ENCODE measurements at places on chromosomes 13 and 19.
A peak's percentile ranks its signal among the peaks of the same experiment; 100 is the strongest.

DNA sequence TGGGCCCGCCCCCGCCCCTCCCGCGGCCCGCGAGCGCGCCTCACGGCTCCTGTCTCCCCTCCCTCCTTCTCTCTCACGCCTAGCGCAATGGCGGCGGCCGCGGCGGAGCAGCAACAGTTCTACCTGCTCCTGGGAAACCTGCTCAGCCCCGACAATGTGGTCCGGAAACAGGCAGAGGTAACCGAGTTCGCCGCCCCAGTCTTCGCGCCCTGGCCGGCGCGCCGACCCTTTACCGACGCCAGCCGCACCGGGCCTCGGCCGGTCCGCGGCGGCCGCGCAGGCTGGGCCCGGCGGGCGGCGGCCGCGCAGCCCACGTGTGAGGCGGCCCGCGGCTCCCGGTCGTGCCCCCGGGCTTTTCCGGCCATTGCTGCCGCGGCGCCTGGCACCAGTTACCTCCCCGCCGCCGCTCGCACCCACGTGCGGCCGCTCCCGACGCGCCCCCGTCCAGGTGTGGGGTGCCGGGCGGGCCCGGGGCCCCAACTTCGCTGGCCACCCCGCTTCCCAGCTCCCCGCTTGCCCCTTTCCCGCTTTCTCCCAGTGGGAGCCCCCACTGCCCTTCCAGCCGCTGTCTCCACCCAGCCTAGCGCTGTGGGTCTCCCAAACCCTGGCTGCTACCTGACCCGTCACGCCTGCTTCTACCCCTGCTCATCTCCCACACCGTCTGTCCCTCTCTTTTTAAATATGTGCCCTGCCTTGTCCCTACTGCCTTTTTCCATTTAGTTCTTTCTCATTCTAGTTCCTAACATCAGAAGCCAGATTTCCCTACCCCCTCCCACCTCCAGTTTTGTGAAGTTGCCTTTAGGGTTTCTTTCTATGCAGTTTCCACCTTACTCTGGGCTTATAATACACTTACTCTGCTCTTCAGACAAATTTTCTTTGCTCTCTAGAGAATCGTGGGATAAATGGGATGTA lies 23.4 kb downstream of the IPO5 start:
- no peak for DNase-seq

GRCh38 chr19:47190167-47190727 lies 40.8 kb downstream of the BBC3 start:
- DNase-seq: no peak

GRCh38 chr13:53241891-53242348 lies 213.3 kb downstream of the OLFM4 start:
- no peak for DNase-seq

DNA sequence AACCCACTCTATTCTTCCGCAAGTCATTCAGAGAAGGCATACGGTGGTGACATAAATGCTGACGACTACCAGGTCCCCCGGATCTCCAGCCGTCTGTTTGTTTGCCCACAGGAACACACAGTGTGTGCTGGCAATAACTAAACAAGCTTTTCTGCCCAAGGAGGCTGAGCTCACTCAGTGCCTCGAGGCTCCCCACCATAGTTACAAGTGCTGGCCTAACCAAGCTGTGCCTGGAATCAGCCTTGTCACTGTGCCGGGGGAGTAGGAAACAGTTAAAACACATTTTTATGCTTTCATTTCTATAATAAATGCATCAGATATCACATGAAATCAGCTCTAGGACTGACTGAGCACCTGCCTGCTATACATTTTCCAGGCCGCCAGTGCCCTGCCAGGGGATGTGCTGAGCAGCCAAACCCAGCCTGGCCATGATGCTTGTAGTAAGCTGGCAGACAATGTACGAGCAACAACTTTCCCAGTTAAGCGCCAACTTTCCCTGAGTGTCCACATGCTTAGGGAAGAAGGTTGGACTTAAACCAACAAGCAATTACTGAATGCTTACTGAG lies 28.1 kb downstream of the BRD4 start:
- DNase-seq: no peak

DNA sequence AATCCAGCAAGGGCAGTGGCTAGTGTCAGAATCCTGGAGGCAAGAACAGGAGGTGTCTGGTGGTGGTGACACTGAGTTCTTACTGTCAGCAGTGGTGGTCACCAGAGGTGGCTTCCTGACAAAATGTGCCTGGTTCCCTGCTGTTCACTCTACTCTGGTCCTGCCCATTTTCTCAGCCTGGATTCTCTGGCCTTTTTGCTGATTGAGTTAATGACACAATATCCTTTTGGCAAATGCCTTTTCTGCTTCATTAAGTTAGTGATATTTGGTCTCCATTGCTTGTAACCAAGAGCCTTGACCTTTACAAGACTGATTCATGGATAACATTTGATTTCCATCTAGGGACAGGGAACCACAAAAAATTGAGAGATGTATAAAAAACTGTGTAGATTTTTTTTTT lies 51.1 kb downstream of the RFC3 start:
- DNase-seq: no peak

DNA sequence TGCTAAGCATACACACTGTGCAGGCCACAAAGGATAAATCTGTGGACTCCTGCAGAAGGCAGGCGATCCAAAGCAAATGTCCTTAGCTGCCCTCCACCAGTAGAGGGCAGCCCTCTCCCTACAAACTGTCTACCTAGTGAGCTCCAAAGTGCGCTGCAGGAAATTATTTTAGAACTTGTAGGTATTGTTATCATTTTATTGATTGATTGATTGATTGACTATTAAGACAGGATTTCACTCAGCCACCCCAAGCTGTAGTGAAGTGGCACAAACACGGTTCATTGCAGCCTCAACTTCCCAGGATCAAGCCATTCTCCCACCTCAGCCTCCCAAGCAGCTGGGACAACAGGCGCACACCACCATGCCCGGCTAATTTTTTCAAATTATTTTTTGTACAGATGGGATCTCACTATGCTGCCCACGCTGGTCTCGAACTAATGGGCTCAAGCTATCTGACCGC lies 37.3 kb downstream of the RNF6 start:
- peak; percentile 75 for DNase-seq

DNA sequence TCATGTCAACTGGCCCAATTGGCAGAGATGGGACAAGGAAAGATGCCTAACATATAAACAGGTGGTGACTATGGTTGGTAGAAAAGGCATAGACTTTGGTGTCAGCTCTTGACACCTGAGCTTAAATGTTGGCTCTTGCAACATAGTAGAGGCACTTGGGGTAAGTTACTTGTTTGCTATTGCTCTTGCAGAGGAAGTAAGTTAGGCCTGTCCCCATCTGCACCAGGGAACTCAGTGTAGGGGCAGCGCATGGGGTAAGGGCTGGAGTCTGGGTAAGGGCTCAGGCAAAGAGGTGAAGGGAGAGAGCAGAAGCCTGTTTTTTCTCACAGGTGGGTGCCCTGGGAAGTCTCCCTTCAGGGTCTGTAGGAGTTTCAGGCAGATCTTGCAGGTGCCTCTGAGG lies 27.6 kb downstream of the ERICH6B start:
- no peak for DNase-seq

GRCh38 chr19:1132552-1133383 lies 29.0 kb downstream of the GPX4 start:
- DNase-seq: no peak

DNA sequence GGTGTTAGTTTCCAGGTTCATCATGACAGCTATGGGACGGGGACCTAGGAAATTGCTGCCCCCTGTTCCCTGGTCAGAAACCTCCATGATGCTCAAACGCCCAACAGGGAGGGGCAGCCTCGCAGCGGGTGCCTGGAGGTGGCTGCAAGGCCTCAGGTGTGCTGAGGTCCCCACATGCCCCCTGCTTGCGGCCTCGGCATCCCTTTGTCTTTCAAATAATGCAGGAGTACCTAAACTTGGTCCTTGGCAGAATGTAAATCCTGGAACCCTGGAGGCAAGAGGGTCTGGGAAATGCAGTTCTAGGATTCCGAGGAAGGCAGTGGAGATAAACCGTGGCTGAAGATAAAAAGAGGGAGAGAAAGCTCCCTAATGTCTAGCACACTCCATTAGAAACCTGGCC lies 52.4 kb downstream of the SKA3 start:
- no peak for DNase-seq

GRCh38 chr13:65940720-65941119 lies 1289.4 kb downstream of the PCDH9 start:
- DNase-seq: no peak

All from inflammatory macrophage (primary cell).